Gastrocnemius medialis (tissue), 4 donors: ENCODE measurements at places on chromosomes 13 and 19.

- H3K27ac ChIP-seq = no peak overlapping the region
- H3K36me3 ChIP-seq = no peaks in the 10 kb centered on the region
These were observed 597.7 kb downstream of the GPC6 start for GRCh38 chr13:93824286-93824685.

GRCh38 chr19:33231511-33231910 lies 5.9 kb upstream of the SLC7A10 start:
- no peak overlapping the region for H3K27ac ChIP-seq
- H3K4me1 ChIP-seq = no peaks in the 10 kb centered on the region

- H3K4me3 ChIP-seq = no peak overlapping the region
- peaks cover 18% of the 10 kb centered on the region for H3K4me1 ChIP-seq
- no peaks in the 10 kb centered on the region for H3K36me3 ChIP-seq
- DNase-seq = no peak
- H3K27me3 ChIP-seq = no peaks in the 10 kb centered on the region
- H3K27ac ChIP-seq = no peak overlapping the region
These were observed 67.6 kb downstream of the UBL3 start for GRCh38 chr13:29782798-29783197.

- H3K27ac ChIP-seq = no peak overlapping the region
- DNase-seq = no peak
- H3K4me1 ChIP-seq = no peaks in the 10 kb centered on the region
- H3K36me3 ChIP-seq = no peaks in the 10 kb centered on the region
- no peak overlapping the region for H3K4me3 ChIP-seq
These were observed 7.1 kb upstream of the DPP9 start for GRCh38 chr19:4730740-4731171.

DNA sequence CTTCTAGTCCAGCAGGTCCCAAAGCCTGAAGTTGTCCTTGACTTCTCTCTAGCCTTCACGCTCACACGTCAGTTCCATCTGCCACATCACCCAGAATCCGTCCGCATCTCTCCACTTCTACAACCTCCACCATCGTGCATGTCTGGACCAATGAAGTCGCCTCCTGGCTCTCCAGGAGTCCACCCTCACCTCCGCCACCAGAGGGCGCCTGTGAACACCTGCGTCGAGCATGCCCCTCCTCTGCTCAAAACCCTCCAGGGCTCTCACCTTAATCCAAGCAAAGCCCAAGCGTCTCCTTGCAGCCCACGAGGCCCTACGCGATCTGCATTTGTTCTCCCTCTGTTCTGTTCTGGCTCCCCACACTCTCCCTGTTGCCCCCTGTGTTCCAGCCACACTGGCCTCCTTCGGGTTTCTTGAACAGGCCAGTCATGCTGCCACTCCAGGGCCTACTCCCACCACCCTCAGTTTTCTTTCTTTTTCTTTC lies 3.7 kb downstream of the USHBP1 start:
- no peak overlapping the region for H3K27ac ChIP-seq
- H3K27me3 ChIP-seq = no peaks in the 10 kb centered on the region
- H3K4me1 ChIP-seq = no peaks in the 10 kb centered on the region
- H3K36me3 ChIP-seq = no peaks in the 10 kb centered on the region

DNA sequence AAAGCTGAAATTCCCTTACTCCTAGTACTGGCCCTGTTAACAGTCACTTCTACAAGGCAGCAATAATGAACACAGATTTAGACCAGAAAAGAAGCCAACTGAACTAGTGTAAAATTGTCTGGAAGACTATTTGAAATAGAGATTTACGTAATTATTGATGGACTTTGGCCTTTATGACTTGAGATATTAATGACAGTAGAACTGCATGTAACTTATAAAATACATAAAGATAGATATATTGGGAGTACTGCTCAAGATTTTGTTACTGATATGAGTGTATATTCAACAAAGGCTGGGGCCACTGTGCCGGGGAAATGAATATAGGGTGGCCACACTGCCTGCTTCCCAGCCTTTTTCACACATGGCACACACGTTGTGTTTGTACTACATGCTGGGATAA lies 88.8 kb downstream of the STARD13 start:
- no peaks in the 10 kb centered on the region for H3K27me3 ChIP-seq
- H3K4me3 ChIP-seq = no peak overlapping the region
- peak overlapping the region; percentile 37 for H3K27ac ChIP-seq
- H3K36me3 ChIP-seq = no peaks in the 10 kb centered on the region

DNA sequence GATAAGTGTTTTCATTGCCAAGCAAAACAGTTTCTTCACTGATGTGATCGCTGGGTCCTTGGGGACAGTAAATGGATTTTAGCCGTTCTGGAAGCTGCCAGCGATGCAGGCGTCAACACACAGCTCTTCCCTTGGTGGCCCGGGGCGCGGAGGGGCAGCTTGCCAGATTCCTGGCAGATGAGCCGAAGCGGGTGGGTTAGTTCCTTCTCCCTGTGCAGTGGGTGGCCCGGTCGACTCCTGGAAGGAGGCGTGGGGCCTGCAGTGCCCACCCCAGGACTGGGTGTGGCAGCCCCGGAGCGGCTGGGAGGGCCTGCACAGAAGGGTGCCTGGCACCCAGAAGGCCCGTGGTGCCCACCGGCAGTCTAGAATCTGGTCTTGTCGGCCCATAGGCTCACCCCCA lies 69.0 kb downstream of the KDM4B start:
- no peak overlapping the region for H3K4me3 ChIP-seq
- peaks cover 35% of the 10 kb centered on the region for H3K36me3 ChIP-seq
- H3K4me1 ChIP-seq = peaks cover 46% of the 10 kb centered on the region
- no peak overlapping the region for H3K27ac ChIP-seq
- no peak for DNase-seq

GRCh38 chr19:42191855-42192254 lies 25.6 kb downstream of the DEDD2 start:
- H3K27ac ChIP-seq = no peak overlapping the region
- no peaks in the 10 kb centered on the region for H3K4me1 ChIP-seq
- no peak for DNase-seq
- no peak overlapping the region for H3K4me3 ChIP-seq
- H3K36me3 ChIP-seq = no peaks in the 10 kb centered on the region

GRCh38 chr19:43605875-43606568 lies 5.9 kb upstream of the SRRM5 start:
- no peak overlapping the region for H3K27ac ChIP-seq
- DNase-seq = no peak
- no peaks in the 10 kb centered on the region for H3K27me3 ChIP-seq

DNA sequence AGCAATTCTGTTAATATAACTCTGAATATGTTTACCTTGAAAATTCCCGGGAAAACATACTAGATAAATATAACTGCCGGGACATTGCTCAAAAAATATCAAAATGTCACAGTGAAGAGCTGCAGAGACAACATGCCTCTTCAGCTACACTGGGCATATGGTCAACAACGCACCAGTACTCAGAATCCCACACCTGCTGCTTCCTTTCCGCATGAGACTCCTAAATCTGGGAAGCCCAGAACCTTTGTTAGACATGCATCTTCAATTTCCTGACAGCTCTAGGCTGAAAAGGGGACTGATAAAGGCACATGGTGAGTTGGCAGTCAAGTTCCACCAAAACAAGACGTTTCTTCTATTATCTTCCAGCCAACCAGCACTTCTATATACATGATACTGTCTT lies 53.7 kb downstream of the USP12 start:
- H3K27ac ChIP-seq = no peak overlapping the region
- peaks cover 30% of the 10 kb centered on the region for H3K4me1 ChIP-seq
- peaks cover 4% of the 10 kb centered on the region for H3K36me3 ChIP-seq

DNA sequence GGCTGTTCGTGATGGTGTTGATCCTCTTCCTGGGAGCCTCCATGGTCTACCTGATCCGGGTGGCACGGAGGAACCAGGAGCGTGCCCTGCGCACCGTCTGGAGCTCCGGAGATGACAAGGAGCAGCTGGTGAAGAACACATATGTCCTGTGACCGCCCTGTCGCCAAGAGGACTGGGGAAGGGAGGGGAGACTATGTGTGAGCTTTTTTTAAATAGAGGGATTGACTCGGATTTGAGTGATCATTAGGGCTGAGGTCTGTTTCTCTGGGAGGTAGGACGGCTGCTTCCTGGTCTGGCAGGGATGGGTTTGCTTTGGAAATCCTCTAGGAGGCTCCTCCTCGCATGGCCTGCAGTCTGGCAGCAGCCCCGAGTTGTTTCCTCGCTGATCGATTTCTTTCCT lies 12.2 kb upstream of the C19orf33 start:
- no peak overlapping the region for H3K4me3 ChIP-seq
- no peaks in the 10 kb centered on the region for H3K27me3 ChIP-seq
- no peak for DNase-seq
- H3K4me1 ChIP-seq = no peaks in the 10 kb centered on the region
- no peaks in the 10 kb centered on the region for H3K36me3 ChIP-seq

GRCh38 chr13:113883921-113884804 lies 20.3 kb upstream of the GAS6 start:
- no peak for DNase-seq
- H3K36me3 ChIP-seq = no peaks in the 10 kb centered on the region
- peaks cover 49% of the 10 kb centered on the region for H3K4me1 ChIP-seq
- H3K4me3 ChIP-seq = no peak overlapping the region
- H3K27me3 ChIP-seq = no peaks in the 10 kb centered on the region

GRCh38 chr19:50658441-50659317 lies 9.4 kb downstream of the C19orf81 start:
- no peaks in the 10 kb centered on the region for H3K4me1 ChIP-seq
- no peaks in the 10 kb centered on the region for H3K36me3 ChIP-seq
- no peak overlapping the region for H3K4me3 ChIP-seq

DNA sequence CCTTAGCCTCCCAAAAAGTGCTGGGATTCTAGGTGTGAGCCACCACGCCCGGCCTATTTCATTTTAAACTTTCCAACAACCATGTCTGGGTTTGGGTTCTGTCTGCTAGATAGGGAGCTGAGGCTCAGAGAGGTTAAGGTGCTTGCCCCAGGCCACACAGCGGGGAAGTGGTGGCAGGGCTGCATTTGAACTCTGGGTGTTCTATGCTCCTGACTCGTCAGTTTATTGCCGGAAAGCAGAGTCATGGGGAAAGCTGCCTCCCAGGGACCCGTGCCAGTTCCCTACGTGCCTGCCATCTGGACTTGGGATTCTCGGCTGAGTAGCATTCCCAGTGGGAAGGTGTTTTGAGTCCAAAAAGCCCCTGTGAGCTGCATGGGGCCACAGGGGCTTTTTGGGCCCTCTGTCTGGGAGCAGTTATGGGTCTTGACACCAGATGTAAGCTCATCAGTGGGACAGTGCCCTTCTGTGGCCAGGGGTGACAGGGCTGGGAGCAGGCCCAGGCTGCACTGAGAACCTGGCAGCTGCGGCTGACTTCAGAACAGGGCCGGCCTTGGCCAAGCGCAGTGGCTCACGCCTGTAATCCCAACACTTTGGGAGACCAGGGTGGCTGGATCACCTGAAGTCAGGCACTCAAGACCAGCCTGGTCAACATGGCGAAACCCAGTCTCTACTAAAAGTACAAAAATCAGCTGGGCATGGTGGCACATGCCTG lies 10.9 kb downstream of the RFX1 start:
- H3K27ac ChIP-seq = peak overlapping the region; percentile 73
- H3K4me1 ChIP-seq = peaks cover 15% of the 10 kb centered on the region
- H3K36me3 ChIP-seq = no peaks in the 10 kb centered on the region
- peak; percentile 81 for DNase-seq
- H3K4me3 ChIP-seq = no peak overlapping the region
- H3K27me3 ChIP-seq = no peaks in the 10 kb centered on the region

- no peak overlapping the region for H3K4me3 ChIP-seq
- peaks cover 11% of the 10 kb centered on the region for H3K4me1 ChIP-seq
- peak overlapping the region; percentile 65 for H3K27ac ChIP-seq
- no peaks in the 10 kb centered on the region for H3K36me3 ChIP-seq
- H3K27me3 ChIP-seq = no peaks in the 10 kb centered on the region
These were observed 152.0 kb upstream of the IRS2 start for GRCh38 chr13:109938255-109938936.

DNA sequence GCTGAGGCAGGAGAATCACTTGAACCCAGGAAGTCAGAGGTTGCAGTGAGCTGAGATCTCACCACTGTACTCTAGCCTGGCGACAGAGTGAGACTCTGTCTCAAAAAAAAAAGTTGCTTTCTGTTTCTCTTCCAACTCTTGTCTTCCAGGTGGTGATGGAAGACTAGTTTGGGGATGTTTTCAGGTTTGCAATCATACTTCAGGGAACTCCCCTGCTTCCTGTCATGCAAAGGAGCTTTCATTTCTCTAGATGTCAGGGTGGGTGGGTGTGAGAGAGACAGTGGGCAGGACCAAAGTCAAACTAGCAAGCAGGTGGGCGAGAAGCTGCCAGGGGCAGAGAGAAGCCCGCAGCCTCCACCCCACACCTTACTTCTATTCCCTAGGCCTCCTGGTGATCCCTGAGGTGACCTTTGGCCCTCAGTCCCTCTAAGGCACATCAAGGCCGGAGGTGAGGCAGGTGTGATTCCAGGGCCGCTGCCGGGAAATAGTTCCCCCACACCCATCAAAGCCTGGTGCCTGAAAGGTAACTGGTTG lies 25.7 kb downstream of the CCNE1 start:
- no peak for DNase-seq
- no peaks in the 10 kb centered on the region for H3K4me1 ChIP-seq
- no peaks in the 10 kb centered on the region for H3K36me3 ChIP-seq
- H3K27ac ChIP-seq = no peak overlapping the region
- peaks cover 9% of the 10 kb centered on the region for H3K27me3 ChIP-seq

DNA sequence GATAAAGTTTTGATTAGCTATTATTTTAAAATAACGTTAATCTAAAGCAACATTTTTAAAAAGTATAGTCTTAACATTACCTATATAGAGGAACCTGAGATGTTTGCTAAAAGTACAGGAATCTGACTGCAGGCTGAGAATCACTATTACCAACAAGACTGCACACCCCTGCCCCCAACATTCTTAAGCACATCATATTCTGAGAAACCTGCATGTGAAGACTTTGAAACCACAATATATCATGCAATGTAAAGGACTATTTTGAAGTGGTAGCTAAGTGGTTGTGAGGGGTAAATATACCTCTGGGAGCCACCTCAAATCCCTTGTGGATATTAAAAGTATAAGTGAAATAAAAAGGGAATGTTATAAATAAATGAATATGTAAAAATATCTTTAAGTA lies 119.0 kb upstream of the KLF12 start:
- H3K36me3 ChIP-seq = no peaks in the 10 kb centered on the region
- DNase-seq = no peak
- no peak overlapping the region for H3K27ac ChIP-seq
- no peaks in the 10 kb centered on the region for H3K4me1 ChIP-seq

DNA sequence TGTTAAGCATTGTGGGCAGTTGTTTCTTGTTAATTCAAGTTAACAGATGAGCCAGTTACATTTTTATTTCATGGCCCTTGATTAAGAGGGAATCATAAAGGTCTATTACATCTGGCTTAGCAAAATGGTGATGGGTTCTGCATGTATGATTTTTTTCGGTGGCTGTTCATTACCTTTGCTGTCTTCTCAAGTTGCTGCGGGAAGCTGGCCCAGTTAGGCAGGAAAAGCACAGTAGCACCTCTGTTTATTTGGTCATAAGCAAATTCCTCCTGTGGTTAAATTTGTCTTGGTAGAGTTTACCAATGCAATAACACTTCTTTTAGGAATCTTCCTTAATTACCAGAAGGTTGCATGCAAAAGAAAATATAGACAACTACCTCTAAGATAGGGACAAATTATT lies 104.5 kb downstream of the FRY start:
- H3K36me3 ChIP-seq = peaks cover 15% of the 10 kb centered on the region
- H3K4me3 ChIP-seq = no peak overlapping the region
- H3K27me3 ChIP-seq = no peaks in the 10 kb centered on the region
- no peaks in the 10 kb centered on the region for H3K4me1 ChIP-seq
